ENCODE measurements at places on chromosomes 4 and X.

GRCh38 chrX:36974911-36975310 is 33.3 kb upstream of the FAM47C start:
- H3K4me3 ChIP-seq, result no peak overlapping the region
- no peak overlapping the region for H3K27ac ChIP-seq
- H3K27me3 ChIP-seq, result no peaks in the 10 kb centered on the region
- H3K36me3 ChIP-seq, result no peaks in the 10 kb centered on the region

DNA sequence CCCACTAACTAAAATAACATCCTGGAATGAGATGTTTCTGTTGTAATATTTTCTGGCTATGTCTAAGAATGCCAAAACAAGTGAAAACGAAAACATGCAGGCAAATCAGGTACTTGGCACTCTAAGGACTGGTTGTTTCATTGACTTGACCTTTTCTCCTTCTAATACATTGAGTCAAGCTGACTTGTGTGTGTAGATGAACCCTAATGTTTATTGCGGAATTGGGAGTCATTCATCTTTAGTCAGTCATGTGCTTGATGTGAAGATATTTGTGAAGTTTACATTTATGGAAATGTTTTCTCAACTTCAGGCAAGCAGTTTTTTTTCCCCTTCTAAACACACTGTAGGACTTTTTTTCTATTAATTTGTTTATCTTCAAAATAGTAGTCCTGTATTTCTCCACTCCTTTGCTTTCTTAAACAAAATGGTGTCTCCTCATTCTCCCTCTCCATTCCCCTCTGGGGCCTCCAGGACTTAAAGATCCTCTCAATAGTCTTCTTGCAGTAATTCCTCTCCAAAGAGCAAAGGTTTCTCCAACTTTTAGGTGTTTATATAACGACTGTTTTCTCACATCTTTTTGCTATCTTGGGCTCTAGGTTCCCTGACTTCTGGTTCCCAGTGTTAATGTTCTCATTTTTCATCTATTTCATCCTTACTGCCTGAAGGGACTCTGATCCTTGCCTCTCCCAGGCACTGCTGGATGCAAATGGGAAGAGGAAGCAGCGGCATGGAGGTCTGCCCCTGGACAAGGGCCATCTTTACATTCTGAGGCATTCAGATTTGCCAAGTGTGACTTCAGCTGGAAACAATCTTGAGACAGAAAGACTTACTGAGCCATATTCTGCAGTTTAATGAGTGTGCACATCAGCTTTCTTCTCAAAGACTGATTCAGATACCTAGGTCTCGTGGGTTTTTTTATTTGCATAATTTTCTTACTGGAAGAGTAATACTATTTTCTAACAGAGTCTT is 166.4 kb downstream of the ARHGAP6 start:
- H3K36me3 ChIP-seq, result no peaks in the 10 kb centered on the region
- no peaks in the 10 kb centered on the region for H3K27me3 ChIP-seq
- no peak overlapping the region for H3K27ac ChIP-seq
- DNase-seq, result no peak

DNA sequence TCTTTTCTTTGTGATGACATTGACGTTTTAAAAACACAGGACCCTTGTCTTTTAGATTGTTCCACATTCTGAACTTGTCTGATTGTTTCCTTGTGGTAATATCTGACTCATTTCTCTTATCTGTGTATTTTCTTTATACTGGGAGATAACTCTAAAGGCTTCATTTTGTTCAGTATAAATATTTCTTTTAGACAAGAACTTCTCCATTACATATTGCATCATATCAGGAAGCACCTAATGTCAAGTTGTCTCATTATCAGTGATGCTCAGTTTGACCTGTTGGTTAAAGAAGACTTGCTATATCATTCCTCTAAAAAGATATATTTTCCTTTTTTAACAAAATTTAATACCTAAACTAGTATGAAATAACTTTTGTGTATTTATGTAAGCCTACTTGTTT is 152.3 kb upstream of the BMP3 start:
- no peaks in the 10 kb centered on the region for H3K36me3 ChIP-seq
- H3K27ac ChIP-seq, result no peak overlapping the region
- no peaks in the 10 kb centered on the region for H3K27me3 ChIP-seq
- H3K4me3 ChIP-seq, result no peak overlapping the region

DNA sequence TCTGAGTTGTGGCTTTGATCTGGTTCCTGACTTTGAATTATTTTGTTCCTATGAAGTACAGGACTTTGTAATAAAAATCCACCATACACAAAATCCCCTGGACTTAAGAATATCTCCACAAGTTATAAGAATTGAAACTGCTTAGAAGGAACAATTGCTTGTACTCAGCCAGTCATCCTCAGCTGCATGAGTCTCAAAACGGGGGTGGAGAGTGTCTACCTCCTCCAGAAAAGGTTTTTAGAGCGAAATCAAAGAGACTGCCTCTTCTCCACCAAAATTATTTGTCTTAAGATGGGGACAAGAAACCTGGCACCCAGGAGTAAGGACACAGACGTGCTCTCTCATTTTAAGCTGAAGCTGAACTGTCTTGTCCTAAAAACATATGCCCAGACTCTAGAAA is 74.7 kb downstream of the SNCA start:
- DNase-seq, result no peak
- H3K27ac ChIP-seq, result no peak overlapping the region
- no peak overlapping the region for H3K4me3 ChIP-seq
- H3K36me3 ChIP-seq, result no peaks in the 10 kb centered on the region

DNA sequence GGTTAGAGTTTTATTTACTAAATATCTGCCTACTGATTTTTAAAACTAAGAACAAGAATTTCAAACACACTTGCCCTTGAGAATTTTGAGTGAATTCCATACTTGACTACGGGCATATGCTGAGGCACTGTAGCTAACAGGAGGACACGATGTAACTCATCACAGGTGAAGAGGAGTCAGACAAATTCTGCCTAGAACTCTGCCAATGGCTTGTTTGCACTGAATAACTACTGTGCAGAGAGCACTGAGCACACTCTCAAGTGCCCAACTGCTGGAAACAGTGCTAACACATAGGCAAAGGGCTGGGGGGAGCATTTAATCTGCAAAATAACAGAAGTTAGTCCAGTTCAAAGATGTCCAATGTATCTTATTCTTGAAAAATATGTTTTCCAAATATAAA is 104.4 kb downstream of the WDFY3 start:
- no peak for DNase-seq
- no peaks in the 10 kb centered on the region for H3K27me3 ChIP-seq
- H3K4me3 ChIP-seq, result no peak overlapping the region
- no peaks in the 10 kb centered on the region for H3K4me1 ChIP-seq
